ENCODE measurements at places on chromosomes 11 and 22.

- no peak for DNase-seq
Measured at GRCh38 chr11:116558504-116559211, 214.1 kb downstream of the BUD13 start.

DNA sequence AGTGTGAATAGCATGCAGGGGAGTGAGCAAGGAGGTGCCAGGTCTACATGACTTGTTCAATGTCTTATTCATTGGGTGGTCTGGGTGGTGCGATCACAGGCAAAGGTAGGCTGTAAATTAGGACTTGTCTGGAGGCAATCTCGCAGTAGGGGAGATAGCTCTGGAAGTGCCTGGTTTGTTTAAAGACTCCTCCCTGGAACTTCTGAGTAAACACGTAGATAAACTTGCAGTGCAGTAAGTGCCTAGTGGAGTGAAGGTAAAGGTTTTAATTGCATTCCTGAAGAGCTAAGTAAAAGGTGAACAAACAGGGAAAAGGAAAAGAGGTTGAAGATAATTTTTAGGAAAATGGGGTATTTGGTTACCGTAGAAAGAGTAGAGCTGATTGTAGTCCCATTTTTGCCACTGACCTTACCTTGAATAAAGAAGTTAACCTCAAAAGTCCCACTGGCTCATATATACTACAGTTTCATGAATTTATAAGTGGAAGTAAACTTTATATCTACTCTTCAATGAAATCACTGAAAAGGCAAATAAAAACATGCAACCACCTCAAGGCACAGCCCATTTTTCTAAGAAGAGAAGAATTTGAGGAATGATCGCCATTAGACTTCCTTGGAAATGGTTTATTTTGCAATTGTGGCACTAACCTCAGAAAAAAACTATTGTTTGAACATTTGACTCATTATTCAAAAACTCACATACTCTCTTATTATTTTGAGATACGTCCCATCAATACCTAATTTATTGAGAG lies 44.3 kb downstream of the AASDHPPT start:
- DNase-seq: no peak

DNA sequence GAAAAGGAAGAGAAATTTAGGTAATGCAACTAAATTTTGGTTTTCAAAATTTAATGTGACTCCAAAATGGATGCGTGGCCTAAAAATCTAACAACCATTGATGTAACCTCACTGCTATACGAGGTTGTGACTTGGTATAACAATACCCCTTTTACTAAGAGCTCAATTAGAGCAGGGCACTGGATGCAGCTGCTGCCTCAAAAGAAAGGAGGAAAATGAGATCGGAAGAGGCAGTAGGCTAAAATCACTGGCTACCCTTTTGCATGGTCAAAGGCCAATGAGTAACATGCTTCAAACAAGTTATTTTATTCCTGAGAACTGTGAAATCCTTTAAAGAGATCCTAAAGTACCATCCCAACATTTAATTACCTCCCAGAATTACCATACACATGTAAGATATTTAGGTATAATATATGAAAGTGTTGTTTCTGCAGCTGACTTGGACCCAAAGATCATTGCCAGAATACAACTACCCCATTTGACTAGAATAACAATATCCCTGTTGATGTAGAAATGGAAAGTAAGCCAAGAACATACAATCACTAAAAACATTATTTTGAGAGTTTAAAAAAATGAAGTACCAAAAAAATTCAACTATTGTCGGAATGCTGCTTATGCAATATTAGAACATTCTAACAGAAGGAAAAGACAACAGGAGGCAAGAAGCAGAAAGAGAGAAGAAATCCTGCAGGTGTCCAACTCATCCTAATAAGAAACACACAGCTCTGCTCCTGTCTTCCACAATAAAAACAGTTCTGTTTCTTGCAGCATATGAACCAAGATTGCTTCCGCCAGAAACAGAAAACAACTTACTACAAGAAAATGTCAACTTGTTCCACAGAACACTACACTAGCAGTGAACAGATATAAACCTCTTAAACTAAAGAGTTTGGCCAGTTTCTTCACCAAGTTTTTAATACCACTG lies 15.0 kb downstream of the SIK3 start:
- no peak for DNase-seq

DNA sequence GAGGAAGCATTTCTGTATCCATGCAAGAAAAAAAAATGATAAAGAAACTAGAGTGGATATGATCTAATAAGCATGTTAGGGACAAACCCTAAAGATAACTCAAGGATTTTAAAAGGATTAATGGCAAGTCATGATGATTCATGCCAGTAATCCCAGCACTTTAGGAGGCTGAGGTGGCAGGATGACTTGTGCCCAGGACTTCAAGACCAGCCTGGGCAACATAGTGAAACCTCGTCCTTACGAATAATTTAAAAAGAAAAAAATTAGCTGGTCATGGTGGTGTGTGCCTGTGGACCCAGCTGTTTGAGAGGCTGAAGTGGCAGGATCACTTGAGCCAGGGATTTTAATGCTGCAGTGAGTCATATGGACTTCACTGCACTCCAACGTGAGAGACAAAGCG lies 145.5 kb upstream of the BLID start:
- no peak for DNase-seq

- no peak for DNase-seq
Measured at GRCh38 chr11:16953663-16954062, 60.6 kb downstream of the PLEKHA7 start.

DNA sequence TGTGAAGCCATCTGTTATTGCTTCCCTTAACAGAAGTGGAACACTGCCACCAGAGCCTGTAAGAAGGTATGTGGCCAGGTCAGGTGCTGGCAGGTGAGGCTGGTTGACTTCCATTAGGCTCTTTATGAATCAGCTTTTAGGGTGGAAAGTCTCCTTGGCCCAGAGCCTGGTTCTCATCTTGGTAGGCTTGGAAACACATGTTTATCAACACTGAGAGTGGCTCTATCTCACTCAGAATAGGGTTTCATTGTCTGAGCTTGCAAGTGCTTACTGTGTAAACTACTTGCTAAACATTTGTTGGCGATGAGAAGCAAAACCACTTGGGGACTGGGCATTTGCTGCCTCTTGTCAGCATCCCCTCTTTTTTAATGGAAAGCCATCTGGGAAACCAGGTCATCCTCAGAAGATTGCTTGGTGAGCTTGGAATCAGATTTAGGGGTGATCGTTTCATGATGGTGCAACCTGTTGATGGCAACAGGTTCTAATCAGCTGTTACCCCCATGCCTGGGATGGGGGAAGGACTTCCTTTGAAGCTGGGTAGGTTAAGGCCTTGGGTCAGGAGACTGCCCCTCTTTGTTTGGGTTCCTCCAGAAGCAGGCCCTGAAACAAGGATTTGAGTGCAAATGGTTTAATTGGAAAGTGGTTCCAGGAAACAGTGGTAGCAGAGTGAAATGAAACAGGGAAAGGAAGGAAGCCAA lies 75.0 kb upstream of the AMPD3 start:
- no peak for DNase-seq

DNA sequence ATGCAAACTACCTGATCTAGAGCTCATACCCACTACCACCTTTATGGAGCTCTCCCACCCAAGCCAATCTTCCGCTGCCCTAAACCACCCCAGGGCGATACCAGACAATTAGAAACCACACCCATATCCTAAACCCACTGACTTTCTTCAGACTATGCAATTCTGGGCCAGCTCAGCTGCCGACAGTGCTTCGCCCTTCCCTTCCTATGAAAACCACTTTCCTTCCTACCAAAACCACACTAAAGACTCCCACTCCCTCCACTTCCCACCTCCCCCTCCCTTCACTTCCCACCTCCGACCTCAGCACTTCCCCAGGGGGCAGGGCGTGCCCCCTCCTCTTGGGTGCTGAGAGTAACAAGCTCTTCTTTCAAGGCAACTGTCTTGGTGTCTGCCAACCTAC lies 25.1 kb downstream of the B3GAT1 start:
- DNase-seq: no peak

DNA sequence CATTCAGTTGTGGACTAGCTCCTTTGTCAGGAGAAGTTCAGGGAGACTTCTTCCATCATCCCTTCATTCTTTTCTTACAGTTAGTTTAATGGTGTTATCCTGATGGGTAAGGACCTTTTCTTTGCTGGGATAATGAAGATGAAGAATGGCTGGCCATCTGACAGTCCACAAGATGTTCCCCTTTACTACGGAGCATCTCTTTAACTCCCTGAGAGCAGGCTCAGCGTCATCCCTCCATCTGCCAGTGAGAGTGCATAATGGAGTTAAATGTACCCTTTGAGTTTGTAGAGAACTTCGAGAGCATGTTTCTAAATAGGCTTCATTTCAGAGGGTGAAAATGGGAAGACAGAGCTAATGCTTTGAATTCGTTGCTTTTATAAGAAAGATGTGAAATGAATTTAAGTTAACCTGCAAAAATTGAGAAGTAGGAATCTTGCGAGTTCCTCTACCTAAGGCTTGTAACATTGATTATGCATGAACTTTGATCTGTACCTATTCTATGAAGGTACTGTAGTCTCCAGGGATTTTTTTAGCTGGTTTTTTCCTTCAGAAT lies 1.7 kb downstream of the EP300 start:
- no peak for DNase-seq

DNA sequence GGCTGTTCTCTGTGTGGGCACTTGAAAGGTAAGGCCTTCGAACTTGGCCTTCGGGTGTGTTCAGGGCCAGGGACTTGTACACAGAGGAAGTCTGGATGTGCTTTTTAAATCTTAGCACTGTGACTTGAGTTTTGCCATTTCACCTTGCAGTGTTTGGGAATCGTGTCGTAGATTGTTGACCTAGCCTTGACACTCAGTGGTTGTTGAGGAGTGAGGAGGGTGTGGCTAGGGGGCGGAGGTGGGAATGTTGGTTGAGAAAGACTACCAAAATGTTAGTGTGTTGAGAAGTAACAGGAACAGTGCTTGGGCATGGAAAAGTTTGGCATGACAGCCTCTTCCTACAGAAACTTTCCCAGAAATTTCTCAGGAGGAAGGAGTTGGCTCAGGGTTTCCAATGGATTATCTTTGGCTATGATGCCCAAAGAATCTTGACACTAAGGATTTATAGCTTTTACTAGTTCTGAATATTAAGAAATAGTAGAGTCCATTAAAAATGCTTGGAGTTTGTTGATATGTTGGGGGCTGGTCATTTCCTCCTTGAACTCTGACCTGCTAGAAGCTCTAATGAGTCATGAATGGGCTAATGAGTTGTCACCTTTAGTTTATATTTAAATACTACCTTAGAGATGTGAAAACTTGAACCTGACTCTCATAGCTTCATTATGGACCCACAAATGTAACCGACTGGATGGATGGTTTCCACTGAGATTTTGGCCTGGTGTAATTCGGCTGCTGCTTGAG lies 40.6 kb downstream of the BARX2 start:
- DNase-seq: no peak

GRCh38 chr11:104033134-104033533 lies 3.3 kb upstream of the DDI1 start:
- peak; percentile 21 for DNase-seq

DNA sequence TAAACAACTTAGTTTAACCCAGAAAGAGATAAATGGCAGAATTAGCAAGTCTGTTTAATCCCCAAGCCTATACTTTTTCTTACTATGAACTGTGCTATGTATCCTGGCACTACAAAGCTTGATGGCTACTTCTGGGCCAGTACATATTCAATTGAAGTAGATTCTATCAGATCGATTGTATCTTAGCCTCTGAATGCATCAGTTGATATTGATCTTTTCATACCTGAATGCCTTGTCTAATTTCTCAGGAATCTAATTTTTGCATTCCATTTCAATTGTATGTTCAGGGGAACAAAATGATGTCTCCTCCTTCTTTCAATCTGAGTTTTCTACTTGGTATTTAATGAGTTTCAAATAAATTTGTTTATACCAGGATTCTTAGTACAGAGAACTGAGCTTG lies 1137.9 kb downstream of the LRRC4C start:
- no peak for DNase-seq

DNA sequence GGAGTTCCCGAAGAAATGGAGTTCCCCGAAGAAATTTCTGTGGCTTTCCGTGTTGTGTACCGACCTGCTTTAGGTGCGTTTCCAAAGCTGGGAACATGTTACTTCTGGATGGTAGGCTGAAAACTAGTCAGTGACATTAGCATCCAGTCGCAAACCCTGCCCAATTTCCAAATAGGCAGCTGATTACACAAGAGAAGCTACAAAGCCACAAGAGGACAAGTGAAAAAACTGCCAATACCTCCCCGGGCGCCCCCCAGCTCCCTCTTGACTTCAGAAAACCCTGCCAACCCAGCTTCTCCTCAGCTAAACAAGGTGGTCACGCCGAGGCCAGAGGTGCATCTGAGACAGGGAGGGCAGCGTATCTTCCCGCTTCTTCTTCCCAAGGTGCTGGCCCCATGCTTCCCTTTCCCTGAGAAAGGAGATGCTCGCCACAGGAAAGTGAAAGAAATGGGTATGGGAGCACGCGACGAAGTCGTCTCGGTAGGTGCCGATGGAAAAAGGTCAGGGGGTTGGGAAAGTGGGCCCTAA lies 551 bp downstream of the AGBL2 start:
- no peak for DNase-seq

GRCh38 chr11:77397631-77398030 lies 76.3 kb downstream of the PAK1 start:
- DNase-seq: no peak

DNA sequence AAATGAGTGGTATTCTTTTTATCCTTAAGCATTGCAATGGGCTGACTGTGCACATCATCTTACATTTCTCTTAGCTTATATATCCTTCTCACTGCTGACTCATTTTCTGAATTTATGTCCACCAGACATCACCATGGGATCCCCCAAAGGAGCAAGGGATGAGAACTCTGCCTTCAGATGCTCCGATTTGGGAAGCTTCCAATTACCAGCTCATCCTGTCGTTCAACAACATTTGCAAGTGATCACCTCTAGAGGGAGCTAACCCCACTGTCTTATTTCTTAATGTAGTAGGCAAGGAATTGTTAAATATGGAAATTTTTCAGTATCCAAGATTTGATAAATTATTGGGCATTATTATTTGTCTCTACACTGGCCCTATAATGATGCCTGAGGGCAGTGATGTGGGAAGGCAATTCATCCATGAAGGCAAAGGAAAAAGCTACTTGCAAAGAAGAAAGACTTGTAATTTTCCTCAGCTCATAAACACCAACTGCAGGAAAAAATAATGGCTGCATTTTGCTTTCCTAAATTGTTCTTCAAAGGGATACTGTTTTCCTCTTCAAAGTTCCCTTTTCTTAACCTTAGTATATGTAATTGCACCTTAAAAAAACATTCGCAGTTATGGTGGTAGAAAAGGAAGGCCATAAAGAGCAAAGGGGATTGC lies 102.4 kb upstream of the FSHB start:
- DNase-seq: no peak

- DNase-seq: no peak
Measured at GRCh38 chr11:28863422-28863821, 755.2 kb downstream of the METTL15 start.

- DNase-seq: no peak
Measured at GRCh38 chr11:44308256-44308922, 1.6 kb downstream of the ALX4 start.
